Mammary microvascular endothelial cell (primary cell): ENCODE measurements at places on chromosomes 2 and 18. TPM values are rescaled to one million over a fixed set of nuclear protein-coding genes. Genes with fewer than 3 reads are reported as not detected.

LCT gene
- not detected in 2 replicates for total RNA-seq

NYAP2 gene
- not detected in 2 replicates for total RNA-seq

SRD5A2 gene
- total RNA-seq = not detected in 2 replicates

EVX2 gene
- total RNA-seq = not detected in 2 replicates

MAB21L4 gene
- total RNA-seq = not detected in 2 replicates

LOXL3 gene
- 0.27 and 0.94 TPM in 2 replicates for total RNA-seq

UGT1A4 gene
- not detected in 2 replicates for total RNA-seq

ANKRD30BL gene
- not detected in 2 replicates for total RNA-seq

CDK15 gene
- 0.07 TPM in 1 of 2 replicates, not detected in the other for total RNA-seq
